ENCODE measurements at places on chromosomes 7 and 10.

DNA sequence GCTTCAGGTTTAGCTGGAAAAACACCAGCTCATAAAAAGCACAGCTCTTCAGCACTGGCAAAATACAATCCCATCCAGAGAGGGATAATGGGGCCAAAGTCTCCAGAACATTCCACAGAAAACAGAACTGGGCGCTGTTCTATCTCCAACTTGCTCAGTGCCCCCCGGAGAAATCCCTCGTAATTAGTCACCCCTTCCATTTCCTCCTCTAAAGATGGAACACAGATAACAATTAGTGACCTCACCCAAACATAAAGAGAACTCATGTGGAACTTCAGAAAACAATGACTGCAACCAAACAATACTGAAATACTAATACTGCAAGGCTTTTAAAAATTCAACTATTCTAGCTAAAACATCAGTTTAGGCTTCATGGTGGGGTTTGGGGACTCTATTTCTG, 46.3 kb downstream of the KIAA1549 start:
- DNase-seq = no peak

DNA sequence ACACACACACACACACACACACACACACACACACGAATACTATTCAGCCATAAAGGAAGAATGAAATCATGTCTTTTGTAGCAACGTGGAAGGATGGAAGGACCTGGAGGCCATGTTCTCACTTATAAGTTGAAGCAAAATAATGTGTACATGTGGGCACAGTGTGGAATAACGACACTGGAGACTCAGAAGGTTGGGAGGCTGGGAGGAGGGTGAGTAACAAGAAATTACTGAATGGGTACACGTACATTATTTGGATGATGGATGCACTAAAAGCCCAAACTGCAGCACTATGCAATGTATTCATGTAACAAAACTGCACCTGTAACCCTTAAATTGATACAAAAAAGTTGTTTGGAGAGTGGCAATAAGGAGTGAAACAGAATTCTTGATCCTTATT, 32.1 kb downstream of the KMT2C start:
- no peak for DNase-seq

- DNase-seq = no peak
These were observed 138.2 kb downstream of the USP6NL start for GRCh38 chr10:11473128-11473760.

DNA sequence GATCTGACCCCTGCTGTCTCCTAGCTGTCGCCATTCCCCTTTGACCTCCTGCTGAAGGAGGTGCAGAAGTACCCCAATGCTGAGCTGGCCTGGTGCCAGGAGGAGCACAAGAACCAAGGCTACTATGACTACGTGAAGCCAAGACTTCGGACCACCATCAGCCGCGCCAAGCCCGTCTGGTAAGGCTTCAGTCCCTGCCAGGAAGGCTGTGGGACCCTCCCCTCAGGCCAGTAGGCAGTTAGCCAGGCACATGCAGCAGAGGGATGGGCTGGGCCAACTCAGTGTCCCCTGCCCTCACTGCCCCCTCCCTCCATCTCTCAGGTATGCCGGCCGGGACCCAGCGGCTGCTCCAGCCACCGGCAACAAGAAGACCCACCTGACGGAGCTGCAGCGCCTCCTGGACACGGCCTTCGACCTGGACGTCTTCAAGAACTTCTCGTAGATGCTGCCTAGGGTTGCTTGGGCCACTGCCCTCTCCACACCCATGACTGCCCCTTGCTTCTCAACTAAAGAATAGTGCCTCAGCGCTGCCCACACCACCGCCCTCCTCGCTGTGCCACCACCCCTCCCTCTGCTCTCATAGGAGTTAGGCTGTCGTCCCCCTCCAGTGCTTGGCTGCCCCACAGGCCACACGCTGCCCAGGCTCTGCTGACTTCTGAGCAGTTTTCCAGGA, 41.0 kb upstream of the ZMIZ2 start:
- DNase-seq = no peak

DNA sequence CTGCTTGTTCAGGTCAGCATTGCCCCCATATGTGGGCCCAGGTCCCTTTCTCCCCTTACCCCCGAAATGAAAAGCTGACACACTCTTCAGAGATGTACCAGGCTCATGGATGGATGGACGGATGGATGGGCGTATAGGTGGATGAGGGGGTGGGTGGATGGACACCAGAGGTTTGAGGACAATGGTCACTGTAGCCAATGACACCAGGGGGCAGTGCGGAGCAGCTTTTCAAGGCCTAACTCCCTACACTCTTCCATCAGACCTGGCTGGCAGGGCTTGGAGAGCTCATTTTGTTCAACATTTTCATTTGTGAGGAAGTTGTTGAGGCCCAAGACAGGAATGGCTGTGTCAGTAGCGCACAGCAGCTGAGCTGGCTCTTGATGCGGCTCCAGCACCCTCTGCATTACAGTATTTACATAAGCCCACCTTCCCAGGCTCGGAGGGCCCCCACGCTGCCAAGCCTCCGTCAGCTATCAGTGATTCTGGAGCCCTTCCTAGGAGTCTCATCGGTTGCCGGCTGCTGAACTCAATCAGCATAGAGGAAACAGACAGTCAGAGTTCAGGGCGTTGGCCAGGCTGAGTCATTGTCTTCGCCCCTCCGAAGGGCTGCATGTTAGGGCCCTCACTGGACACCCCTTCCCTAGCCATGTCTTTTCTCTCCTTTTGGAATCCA, 11.6 kb upstream of the FFAR4 start:
- DNase-seq = peak; percentile 75

Measured in Ammon's horn (tissue), 1 donor.